H54 (cell line): ENCODE measurements at places on chromosomes 11 and 22.

DNA sequence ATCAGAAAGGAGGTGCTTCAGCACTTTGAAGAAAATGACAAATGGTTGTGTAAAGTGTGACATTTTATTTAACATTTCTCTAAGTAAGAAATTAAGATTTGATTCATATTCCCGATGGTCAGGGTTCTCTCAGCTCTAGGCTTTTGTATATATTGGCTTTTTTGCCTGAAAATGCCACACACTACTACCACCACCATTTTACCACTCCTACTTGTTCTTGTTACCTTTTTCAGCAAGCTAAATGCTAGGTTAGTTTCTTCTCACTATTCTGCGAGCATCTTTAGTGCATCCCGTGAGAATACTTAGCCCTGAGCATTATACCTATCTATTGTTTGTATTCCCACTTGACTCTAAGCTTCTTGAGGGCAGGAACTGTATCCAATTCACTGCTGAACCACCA lies 177.6 kb upstream of the MTNR1B start:
- no peak for DNase-seq

DNA sequence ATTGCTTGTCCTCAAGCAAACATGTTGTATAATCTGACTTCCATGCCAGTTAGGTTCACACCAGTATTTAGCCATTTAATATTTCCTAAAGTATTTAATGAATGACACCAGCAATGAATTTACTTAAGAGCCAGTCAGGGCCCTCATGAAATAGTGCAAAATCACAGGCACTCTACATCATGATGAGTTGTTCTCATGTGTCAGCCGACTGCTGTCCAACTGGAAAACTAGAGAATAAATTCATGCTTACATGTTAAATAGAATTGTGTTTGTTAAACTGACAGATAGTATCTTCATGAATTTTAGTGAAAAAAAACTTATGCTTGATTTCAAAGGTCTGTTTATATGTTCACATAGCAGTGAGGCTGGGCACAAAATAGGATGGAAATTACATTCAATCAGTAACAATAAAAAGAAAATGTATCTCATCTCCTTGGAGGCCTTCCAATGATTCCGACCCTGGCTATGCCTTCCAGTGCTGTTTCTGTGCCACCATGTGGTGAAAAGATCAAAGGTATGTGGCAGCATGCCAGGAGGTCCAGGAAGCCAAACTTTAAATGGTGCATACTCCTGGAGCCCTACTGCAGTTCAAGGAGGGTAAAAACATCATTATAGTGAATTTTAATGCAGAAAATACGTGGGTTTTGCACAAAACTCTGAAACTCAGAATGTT lies 45.2 kb downstream of the CTSC start:
- DNase-seq, result no peak

GRCh38 chr11:117381481-117382387 lies 54.1 kb downstream of the CEP164 start:
- DNase-seq, result no peak

- no peak for DNase-seq
Observed at GRCh38 chr11:43994196-43994595, 51.8 kb downstream of the C11orf96 start.

- no peak for DNase-seq
Observed at GRCh38 chr22:46857142-46857884, 94.9 kb downstream of the TBC1D22A start.

DNA sequence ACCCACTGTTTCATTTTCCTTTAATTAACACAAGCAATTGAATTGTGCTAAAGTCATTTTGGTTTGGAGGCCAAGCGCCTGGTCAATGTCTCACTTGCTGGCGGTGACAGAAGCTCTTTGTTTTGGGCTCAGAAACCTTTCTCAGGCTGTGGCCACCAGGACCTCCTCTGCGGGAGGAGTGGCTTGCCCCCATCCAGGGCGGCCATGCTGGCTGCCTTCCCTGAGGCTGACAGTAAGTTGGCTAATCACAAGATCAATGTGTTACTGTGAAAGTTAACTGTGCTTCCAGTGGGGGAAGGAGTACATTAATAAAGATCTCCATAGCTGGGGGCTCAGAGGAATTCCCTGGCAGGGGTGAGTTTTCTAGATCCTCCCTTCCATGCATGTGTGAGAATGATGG lies 1074.5 kb downstream of the NTM start:
- no peak for DNase-seq

- no peak for DNase-seq
Observed at GRCh38 chr11:62438641-62439040, 19.8 kb downstream of the SCGB1A1 start.

- no peak for DNase-seq
Observed at GRCh38 chr22:38618682-38619081, 37.5 kb downstream of the FAM227A start.
